ENCODE measurements at places on chromosomes 12 and 14. TPM values are rescaled to one million over a fixed set of nuclear protein-coding genes. Genes with fewer than 3 reads are reported as not detected.

A2ML1 gene
- total RNA-seq, result not detected

TGM1 gene
- 1.1 TPM for total RNA-seq

ZDHHC22 gene
- total RNA-seq, result not detected

OTUB2 gene
- total RNA-seq, result 1.4 TPM

FITM1 gene
- 0.37 TPM for total RNA-seq

TOMM20L gene
- total RNA-seq, result not detected
